ENCODE measurements at places on chromosomes 2 and 18.

DNA sequence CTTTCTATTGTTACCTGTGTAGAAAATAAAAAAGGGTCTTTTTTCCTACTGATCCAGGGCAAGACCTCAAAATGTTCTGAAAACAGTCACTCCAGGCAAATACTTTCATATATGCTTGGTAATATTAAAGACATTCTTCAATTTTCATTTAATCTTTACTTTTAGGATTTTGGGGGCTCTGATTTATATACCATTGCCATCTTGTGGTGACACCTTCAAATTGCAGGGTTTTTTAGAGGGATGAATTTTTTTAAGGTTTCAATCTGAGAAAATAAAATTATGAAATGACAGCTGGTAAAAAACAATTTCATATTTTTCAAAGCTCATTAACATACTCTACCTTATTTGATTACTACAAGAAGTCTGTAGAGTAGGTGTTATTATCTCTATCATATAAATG is 26.8 kb downstream of the MAPK4 start:
- DNase-seq = no peak

DNA sequence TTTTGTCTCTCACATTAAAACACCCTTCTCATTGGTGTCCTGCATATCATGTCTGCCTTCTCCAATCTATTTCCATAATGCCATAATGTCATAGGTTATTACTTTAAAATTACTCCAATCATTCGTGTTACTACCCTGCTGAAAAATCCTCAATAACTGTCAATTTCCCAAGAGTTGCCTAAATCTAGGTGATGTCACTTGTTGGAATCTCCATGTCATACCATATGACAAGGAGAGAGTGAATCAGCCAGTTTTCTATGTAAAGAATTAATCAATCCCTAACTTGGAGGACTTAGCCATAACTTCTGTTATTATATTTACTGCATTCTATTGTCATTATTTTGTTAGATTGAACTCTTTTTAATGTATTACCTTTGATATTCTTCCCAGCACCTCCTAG is 62.5 kb downstream of the PHLPP1 start:
- no peak for DNase-seq

- DNase-seq = no peak
Observed at GRCh38 chr2:85673716-85674375, 5.8 kb upstream of the SFTPB start.

DNA sequence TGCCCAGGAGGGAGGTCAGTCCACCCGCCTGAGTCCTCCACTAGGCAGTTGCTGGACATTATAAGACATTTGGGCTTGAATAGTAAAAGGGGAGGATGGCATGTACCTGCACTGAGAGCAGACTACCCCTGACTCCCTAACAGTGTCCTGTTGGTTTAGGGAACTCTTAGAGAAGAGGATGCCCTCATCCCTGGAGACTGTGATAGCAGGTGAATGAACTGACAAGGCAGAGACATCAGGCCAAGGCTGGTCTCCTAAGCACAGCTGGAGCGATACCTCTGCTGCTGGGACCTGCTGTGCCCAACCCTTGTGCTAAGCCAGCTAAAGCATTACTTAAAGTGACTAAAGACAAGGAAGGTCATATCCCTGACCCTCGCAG is 34.8 kb downstream of the PROC start:
- no peak for DNase-seq

- no peak for DNase-seq
Observed at GRCh38 chr2:241598487-241598886, 38.5 kb downstream of the THAP4 start.

GRCh38 chr2:11683966-11684365 is 14.0 kb upstream of the NTSR2 start:
- no peak for DNase-seq

DNA sequence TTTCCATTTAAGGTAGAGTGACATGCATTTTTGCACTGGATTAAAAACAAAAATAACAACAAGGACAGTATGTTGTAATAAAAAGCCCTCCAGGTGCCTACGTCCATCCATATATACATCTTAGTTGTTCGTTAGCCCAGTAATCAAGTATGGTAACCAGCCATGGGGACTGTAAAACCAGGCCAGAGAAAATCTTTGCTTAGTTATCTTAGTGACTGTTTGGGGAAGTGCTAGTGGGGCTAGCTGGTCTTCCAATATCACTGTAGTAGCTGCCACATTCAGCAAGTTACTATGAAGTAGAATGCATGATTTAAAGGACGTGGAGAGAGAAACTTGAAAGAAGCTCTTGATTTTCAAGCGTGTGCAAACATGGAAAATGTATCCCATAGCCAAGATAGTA is 95.9 kb upstream of the STON1 start:
- DNase-seq = no peak

GRCh38 chr2:112539306-112539705 is 3.0 kb upstream of the POLR1B start:
- no peak for DNase-seq
